ENCODE measurements at places on chromosomes 13 and 19.

DNA sequence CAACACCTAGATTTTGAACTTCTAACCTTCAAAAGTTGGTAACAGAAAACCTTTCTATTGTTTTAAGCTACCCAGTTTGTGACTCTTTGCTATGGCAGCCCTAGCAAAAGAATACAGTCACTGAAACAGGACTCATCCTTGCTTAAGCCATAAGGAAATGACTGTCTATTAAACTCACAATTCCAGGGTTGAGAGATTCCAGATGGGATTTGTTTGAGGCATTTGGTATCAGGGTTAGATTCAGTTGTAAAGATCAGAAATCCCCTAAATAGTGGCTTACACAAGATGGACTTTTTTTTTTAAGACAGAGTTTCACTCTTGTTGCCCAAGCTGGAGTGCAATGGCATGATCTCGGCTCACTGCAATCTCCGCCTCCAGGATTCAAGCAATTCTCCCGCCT is 41.1 kb upstream of the RGCC start:
- DNase-seq: no peak

DNA sequence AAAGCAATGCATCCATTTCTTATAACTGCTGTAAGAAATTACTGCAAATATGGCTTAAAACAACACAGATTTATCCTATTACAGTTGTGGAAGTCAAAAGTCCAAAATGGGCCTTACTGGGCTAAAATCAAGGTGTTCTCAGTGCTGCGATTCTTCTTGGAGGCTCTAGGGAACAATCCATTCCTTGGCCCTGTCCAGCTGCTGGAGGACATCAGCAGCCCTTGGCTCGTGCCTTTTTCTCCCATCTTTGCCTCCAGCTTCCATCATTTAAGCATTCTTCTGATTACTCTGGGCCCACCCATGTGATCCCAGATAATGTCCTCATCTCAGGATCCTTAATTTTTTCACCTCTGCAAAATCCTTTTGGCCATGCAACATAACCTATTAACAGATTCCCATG is 607.1 kb downstream of the DCT start:
- DNase-seq: no peak

DNA sequence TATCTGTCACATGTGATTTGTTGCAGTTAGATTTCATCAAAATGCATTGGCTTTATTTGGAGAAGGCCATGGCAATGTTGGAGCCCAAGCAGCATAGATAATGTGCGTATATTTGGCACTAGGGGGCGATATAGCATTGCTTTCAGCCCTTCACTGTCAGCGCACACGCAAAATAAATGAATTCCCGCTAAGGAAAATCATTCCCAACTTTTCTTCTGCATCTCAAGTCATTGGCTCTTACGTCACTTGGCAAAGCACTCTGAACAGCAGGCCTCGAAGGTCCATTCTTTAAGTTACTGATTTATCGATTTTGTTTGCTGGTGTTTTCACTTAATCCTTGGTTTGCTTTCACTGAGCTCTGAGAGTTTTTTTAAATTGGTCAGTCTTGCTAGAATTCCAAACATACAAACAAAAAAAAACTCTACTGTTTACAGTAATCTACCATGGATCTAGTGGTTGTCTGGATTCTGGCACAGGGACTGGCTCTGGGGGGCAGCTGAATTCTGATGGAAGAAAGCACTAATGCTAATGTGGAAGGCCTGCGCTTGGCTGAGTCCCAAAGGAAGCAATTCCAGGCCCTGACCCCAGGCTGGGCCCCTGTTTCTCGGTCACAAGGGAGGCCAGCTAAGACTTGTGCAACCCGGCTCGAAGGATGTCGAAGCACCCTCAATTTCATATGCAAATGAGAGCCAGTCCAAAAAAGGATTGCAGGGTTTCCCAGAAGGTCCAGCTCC is 97.7 kb upstream of the IPO5 start:
- DNase-seq: peak; percentile 78

DNA sequence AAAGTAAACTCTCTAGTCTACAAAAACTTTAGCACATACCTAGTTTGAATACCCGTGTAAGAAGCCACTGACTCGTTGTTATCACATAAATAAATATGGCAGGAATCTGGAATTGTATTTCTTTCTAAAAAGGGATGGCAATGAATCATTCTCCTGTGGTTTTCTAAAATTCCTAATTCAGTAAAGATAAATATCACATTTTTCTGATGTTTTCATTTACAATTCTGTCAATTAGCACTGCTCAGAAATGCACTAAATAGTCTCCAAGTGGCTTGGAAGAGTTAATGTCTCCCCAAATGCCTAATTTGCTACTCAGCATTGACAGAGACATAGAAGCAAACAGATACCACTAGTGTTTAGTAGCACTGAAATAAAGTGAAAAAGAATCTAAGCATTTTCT is 547.7 kb upstream of the SLITRK1 start:
- DNase-seq: no peak

- no peak for DNase-seq
These were observed 36.8 kb downstream of the MIPEP start for GRCh38 chr13:23852351-23852750.

GRCh38 chr13:108212886-108213285 is 2.5 kb downstream of the LIG4 start:
- no peak for DNase-seq

DNA sequence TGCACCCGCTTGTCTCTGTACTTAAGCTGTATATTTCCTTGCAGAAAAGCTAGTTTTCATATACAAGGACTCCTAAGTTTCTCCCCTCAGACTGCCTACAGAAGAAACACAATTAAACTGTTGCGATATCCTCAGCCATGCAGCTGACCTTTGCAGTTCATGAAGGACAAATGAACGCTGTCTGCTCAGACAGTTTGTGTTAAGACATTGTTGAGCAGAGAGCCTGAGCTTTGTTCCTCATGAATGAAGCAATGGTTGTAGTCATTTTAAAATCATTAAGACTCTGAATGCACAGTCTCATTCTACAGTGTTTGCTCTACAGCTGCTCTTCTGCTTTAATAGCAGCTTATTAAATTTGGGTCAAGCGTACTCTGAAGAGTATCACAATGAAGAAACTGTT is 23.2 kb upstream of the MAB21L1 start:
- peak; percentile 53 for DNase-seq

GRCh38 chr13:26983543-26984320 is 187.9 kb downstream of the USP12 start:
- no peak for DNase-seq

- peak; percentile 86 for DNase-seq
These were observed 172.7 kb downstream of the SPRY2 start for GRCh38 chr13:80168089-80168850.

DNA sequence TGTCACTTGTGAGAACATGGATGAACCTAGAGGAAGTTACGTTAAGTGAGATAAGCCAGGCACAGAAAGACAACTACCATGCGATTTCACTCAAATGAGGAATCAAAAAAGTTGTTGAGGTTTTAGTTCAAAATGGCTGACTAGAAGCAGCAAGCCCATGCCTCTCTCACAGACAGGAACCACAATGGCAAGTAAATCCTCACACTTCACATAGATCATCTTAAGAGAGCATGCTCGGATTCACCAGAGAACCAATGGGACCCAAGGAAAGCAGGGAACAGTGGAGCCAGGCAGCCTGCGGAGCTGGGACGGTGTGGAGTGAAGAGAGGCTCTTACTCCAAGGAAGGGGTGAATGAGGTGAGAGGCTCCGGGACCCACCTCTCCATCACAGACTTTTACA is 581.0 kb downstream of the UQCRFS1 start:
- DNase-seq: no peak

- no peak for DNase-seq
These were observed 15.1 kb downstream of the TICAM1 start for GRCh38 chr19:4816202-4816949.

GRCh38 chr19:41887711-41888382 is 4.9 kb downstream of the ARHGEF1 start:
- peak; percentile 84 for DNase-seq

DNA sequence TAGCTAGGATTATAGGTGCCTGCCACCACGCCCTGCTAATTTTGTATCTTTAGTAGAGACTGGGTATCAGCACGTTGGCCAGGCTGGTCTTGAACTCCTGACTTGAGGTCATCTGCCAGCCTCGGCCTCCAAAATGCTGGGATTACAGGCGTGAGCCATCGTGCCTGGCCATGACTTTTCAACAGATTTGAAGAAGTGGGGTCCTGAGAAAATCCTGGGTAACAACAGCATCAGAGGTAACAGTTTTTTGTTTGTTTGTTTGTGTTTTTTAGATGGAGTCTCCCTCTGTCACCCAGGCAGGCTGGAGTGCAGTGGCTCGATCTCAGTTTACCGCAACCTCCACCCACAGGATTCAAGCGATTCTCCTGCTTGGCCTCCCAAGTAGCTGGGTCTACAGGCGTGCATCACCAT is 3.7 kb downstream of the JUNB start:
- no peak for DNase-seq

- no peak for DNase-seq
These were observed 20.5 kb upstream of the CNMD start for GRCh38 chr13:52760077-52760476.

DNA sequence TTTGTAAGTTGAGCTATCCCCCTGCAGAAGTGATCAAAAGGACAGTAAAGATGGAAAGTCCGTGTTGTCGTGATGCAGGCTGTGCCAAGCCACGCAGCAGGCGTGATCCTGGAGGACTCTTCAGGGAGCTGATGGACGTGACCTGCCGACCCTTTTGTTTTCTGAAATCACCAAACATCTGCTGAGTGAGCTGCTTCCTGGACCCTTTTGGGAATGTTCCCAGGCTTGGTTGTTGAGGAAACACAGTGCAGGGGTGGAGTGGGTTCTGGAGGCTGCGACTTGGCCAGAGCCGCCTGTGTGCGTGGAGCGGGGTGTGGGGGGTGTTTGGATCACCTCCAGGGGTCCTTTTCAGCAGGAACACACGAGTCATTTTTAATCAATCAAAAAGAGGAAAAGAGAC is 15.4 kb upstream of the CPAMD8 start:
- no peak for DNase-seq

GRCh38 chr13:26541678-26542568 is 15.6 kb upstream of the WASF3 start:
- no peak for DNase-seq

GRCh38 chr13:86447479-86447878 is 648.3 kb upstream of the SLITRK6 start:
- DNase-seq: no peak

GRCh38 chr13:107139006-107139405 is 571.1 kb upstream of the ARGLU1 start:
- peak; percentile 7 for DNase-seq

- no peak for DNase-seq
These were observed 1.0 kb upstream of the KLHL26 start for GRCh38 chr19:18635831-18636182.

GRCh38 chr13:113851826-113852535 is 11.9 kb downstream of the GAS6 start:
- DNase-seq: no peak

DNA sequence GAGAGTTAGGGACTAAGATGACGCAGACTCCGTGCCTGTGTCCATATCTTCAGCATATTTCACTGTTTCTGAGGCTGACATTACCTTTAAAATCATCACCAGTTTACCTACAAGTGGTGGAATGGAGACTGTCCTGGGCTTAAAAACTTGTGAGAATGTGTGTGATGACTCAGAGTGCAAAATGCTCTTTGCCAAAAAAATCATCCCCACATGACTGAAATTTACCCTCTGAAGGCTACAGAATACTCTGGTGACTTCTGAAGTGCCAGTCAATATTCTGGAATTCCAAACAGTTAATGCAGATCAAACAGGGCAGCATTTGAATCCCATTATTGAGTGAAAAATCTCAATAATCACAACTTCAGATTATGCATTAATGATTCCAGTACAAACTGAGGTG is 901.4 kb downstream of the EFNB2 start:
- no peak for DNase-seq

DNA sequence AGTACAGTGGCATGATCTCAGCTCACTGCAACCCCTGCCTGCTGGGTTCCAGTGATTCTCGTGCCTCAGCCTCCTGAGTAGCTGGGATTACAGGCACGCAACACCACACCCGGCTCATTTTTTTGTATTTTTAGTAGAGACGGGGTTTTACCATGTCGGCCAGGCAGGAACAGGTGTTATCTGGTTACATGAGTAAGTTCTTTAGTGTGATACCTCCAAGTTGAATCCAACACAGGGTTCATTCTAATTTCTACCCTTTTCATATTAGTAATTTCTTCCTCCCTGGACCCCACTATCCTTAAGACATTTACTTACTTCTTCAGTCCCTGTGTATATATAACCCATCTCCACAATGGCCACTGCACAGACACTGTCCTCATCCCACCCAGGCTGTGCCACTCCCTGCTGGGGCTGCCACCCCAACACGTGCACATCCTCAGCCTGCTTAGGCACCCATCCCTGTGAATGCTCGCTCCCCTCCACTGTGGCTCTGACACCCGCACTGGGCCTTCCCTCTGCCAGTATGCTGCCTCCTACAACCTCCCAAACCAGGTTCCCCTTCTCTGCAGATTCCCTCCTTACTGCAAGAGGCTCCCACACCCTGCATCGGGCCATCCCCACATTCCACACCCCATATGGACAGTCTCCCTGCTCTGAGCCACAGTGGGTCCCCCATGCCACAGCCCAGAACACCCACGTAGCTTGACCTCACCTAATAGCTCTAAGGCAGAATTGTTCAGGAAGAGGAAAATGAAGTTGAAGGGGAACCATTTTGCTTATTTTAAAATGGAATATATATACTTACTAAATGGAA is 147.1 kb downstream of the TBC1D4 start:
- DNase-seq: no peak

GRCh38 chr13:41931337-41931736 is 29.6 kb downstream of the VWA8 start:
- DNase-seq: no peak

DNA sequence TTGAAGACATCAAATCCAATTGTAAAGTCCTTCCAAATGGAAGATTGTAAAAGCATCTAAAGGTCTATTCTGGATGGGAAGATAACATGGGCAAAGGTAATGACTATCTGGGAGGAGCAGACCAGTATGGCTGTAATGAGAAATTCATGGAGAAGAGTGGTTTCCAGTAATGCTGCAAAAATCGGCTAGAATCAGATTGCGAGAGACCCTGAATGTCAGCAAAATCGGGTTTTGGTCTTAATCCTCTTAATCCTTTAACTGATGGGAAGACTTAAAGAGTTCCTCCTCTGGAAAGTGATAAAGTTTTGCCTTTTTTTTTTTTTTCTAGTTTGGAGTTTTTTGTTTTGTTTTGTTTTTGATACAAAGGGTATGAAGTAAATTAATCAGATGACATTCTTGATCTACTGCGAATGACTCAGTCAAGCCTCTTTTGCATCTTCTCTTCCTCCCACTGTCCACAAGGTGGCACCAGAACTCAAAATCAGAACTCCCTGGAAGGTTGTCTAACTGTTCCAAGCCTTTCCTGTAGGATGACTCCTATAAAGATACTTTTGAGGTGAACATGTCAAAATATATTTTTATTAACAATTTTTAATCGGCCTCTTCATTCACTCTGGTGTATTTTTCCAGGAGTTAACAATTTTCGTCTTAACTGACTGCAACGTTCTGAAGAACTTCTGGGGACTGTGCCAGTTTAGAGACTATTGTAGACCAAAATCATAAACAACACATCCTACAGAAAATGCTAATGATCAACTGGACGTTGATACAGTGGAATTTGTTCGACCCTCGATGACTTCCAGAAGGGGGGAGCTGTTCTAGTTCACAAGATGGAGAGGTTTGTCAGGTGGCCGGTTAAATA is 213.3 kb upstream of the MIR17HG start:
- peak; percentile 90 for DNase-seq

- DNase-seq: peak; percentile 51
These were observed 780 bp upstream of the GTF2F2 start for GRCh38 chr13:45119469-45119990.

- no peak for DNase-seq
These were observed 121.0 kb downstream of the KLF5 start for GRCh38 chr13:73179650-73180274.

- DNase-seq: no peak
These were observed 13.2 kb downstream of the ZNF493 start for GRCh38 chr19:21410166-21410565.

GRCh38 chr13:102035969-102036368 is 365.9 kb downstream of the FGF14 start:
- no peak for DNase-seq

Measured in pons (tissue), 1 donor.